ENCODE measurements at places on chromosomes 7 and 10. TPM values are rescaled to one million over a fixed set of nuclear protein-coding genes. Genes with fewer than 3 reads are reported as not detected.

NUTM2B gene
- total RNA-seq: 0.46 TPM

CYP2E1 gene
- total RNA-seq: 18.0 TPM

ETV1 gene
- 62.5 TPM for total RNA-seq

TFEC gene
- 2.1 TPM for total RNA-seq

RBM28 gene
- 17.1 TPM for total RNA-seq

SPDYE2 gene
- total RNA-seq: 0.23 TPM

FZD1 gene
- 10.8 TPM for total RNA-seq

GIMAP6 gene
- total RNA-seq: 6.9 TPM

PCGF6 gene
- 13.4 TPM for total RNA-seq

PHKG1 gene
- 7.2 TPM for total RNA-seq

CFAP69 gene
- 9.2 TPM for total RNA-seq

Measured in diencephalon (tissue), 1 donor.